ENCODE measurements at places on chromosomes 2 and 18.

DNA sequence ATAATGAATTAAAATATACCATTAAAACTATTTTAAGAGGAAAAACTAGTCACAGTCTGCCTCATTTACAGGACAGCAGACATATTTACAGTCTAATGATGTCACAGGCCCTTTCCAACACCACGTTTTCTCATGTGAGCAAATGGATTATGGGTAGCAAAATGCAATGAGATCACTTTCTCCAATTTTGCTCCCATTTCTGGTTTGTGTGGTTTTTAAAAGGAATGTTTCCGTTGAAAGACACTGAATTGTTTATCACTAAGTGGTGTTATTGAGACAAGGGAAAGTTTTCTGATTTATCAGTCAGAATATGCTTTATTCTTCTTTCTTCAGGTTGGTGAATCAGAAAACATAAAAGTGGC, 11.4 kb upstream of the NR4A2 start:
- DNase-seq = no peak

GRCh38 chr2:17594533-17595401, 54.3 kb downstream of the VSNL1 start:
- no peak for DNase-seq

DNA sequence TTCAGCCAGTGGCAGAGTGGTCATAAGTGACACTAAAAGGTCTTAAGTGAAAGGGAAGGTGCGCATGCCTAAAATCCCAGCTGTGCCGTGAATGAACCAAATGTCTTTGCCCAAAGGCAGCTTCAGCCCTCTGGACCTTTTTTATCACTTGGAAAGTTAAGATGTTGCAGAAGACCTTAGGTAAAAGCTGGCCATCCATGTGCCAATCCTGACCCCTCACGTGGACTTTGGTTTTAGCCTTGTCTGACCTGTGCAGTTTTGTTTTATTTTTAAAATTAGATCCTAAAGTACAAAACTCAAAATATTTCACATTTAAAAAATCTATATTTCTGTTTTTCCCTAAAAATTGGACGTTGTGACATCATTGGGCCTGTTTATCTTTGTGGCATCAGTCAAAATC, 429.5 kb downstream of the STK39 start:
- no peak for DNase-seq

DNA sequence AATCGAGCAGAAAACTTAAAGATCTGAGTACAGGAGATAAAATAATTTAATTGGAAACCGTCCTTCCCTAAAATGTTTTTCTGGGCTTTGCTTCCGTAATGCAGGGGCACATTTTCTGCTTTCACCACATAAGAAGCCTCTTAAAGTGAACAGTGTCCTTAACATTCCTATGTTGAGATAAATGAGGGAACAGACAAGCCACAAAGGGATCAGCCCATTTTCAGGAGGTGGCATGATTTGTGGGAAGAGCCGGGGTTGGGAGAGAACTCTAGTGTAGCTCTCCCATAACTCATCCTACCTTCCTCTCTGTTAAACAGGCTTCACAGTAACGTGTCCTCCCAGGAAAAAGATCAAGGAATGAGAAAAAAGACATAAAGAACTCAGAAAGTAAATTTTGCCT, 56.9 kb upstream of the ACVR1C start:
- DNase-seq = no peak

DNA sequence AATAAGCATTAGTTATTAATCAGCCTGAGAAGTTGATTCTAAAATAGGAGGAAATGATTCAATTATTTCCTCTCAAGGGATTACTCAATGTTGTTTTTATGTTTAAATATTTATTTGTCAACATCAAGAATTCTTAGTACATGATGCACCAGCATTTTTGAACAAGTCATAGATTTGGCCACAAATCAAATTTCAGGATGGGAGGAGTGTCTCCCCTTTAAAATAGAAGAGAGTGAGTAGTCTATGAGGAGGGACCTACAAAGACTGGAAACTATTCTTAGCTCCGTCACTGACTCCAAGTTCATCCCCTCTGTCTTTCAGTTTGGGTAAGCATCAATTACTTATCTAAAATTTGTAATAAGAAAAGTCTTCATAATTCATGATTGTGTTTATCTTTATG, 18.6 kb upstream of the IL18R1 start:
- no peak for DNase-seq

DNA sequence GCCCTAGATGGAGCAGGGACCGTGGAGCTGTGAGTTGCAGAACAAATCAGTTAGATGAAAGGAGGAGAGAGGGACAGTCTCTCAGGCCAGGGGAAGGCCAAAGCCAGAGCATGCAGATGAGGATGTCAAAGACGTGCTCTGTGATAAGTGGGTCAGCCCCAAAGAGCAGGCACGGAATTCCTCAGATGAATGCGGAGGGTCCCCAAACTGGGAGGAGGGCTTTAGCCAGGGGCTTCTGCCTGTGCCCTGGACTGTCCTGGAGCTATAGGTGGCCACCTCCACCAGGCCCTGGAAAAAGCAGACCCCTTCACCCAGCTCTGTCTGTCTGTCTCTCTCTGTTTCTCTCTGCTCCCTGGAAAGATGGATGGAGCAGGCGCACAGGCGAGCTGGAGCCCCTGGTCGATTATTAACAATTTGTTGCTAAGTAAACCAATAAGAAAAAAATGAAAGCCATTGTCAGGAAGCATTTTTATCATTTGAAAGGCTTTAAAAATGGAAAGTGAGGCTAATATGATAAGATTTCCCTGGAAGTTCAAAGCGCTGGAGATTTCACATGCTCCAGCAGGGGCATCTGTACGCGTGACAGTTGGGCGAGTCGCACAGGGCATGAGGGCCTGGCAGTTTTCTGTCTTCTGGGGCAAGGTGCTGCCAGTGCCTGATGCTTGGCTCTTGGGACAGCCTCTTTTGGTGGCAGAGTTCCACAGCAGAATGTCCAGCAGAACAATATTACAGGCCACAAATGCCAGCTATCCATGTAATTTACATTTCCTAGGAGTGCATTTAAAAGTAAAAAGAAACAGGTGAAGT, 241.0 kb downstream of the GLI2 start:
- DNase-seq = no peak

DNA sequence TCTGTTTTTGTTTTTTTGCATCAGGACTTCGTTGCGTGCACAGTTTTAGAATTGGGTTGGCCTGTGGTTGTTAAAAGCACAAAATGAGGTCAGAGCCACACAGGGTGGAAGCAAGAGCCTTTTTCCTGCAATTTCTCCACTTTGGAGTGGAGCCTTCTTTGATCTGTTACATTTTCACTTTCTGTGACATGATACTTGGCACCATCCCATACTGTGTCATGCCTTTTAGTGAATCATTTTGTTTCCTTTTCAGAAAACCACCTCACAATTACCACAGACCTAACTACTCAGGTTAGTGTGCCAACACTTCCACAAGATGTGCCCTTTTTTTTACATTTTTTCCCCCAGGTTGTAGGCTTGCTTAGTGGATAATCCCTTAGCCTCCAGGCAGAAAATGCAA, 32.5 kb downstream of the MERTK start:
- no peak for DNase-seq

GRCh38 chr2:109162999-109163398, 34.0 kb downstream of the SH3RF3 start:
- DNase-seq = peak; percentile 38

DNA sequence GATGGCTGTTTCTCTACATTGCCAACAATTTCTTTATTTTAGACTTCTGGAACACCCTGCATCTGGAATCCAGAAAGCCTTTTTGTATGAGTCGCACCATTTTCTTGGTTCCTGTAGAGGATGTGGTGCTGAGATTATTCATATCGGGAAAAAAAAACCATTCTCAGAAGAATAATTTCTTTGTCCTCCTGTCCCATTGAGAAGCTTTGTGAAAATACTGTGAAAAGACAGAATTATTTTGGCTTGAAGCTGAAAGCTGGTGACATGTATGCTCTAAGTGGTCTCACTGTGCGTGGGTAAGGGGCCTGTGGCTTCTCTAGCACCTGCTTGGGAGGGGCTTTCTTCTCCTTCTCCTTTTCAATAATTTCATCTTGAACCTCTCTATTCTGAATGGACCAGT, 138.4 kb downstream of the FAM210A start:
- DNase-seq = no peak

DNA sequence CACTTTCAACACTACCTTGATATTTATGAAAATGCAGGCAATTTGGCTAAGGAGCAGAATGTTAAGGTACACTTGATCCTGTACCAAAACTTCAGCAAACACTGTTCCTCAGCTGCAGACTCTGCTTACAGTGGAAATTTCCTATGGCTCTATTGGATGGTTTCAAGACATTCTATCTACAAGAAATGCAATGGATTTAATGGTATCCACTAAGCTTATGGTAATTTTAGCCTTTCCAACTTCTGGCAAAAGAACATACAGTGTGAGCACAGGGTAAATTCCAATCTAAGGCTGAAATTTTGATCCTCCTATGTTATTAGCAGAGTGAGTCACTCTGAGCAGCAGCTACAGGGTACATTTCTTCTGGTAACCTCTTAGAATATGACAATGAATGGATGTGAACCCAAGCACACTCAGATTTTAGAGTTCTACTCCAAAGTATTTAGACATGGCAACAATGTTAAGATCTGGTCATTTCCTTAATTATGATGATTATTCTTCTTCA, 361.8 kb upstream of the PIK3C3 start:
- no peak for DNase-seq

GRCh38 chr18:39215920-39216319, 1650.3 kb upstream of the CELF4 start:
- DNase-seq = no peak

GRCh38 chr2:128024816-128025215, 3.0 kb downstream of the SAP130 start:
- no peak for DNase-seq

All from NCI-H2171 treated with DMSO at 0.1 percent for 48 hours (cell line).